ENCODE measurements at places on chromosomes 6 and 20.

DNA sequence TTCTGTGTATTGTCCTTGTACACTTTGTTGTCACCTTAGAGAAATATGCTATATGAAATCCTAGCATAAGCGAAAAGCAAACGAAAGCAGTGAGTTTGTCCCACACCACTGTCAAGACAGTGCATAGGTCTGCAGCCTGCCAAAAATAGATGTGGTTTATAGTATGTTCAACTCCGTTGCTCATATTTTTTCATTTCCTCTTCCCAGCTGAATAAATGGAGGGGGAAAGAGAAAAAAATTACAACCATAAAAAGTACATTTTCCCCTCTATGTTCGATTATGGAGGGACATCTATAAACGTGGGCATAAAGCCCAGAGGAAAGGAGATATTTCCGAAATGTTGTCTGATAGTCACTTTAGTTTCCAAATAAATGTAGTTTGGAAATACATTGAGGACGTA lies 25.8 kb downstream of the PRL start:
- DNase-seq = no peak

DNA sequence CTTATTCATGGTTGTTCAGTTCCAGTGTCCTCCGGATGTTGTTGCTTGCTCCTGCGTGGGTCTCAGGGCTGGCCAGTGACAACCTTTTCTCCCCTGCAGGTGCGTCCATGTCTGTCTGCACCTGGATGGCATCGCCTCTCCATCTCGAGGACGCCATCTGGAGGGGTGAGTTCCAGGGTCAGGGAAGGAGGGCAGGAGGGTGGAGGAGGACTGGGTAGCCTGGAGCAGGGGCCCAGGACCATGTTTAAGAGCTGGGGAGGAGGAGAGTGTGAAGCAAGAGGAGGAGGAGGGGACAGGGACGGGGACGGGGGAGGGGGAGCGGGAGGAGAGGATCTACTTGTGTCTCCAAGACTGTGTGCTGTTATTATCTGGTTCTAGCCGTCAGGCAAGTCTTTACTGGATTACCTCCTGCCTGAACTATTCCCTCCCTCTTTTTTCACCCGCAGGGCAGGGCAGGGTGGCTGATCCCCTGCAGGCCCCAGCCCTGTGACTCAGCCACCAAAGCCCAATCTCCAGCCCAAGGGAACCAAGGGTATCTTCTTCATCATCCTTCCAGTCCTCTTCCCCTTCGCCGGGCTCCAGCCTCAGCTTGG lies 32.2 kb upstream of the TULP1 start:
- no peak for DNase-seq

DNA sequence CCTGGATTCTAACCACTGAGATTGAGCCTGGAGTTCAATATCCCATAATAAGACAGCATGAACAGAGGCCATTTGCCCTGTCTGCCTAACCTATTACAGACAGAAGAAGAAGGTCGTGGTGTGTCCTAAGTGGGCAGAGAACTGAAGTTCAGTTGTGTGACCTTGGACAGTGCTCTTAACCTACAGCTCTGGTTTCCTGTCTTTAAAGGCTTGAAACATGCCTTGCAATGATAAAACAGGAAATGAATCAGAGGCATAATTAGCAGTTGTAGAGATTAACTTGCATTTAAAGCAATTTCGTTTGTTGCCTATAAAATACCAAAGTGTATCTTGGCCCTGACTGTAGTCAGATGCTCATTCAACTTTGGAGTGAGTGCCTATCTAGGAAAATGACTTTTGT lies 507.2 kb upstream of the CHD6 start:
- no peak for DNase-seq

GRCh38 chr6:38114976-38115625 lies 295.6 kb downstream of the ZFAND3 start:
- DNase-seq = no peak

DNA sequence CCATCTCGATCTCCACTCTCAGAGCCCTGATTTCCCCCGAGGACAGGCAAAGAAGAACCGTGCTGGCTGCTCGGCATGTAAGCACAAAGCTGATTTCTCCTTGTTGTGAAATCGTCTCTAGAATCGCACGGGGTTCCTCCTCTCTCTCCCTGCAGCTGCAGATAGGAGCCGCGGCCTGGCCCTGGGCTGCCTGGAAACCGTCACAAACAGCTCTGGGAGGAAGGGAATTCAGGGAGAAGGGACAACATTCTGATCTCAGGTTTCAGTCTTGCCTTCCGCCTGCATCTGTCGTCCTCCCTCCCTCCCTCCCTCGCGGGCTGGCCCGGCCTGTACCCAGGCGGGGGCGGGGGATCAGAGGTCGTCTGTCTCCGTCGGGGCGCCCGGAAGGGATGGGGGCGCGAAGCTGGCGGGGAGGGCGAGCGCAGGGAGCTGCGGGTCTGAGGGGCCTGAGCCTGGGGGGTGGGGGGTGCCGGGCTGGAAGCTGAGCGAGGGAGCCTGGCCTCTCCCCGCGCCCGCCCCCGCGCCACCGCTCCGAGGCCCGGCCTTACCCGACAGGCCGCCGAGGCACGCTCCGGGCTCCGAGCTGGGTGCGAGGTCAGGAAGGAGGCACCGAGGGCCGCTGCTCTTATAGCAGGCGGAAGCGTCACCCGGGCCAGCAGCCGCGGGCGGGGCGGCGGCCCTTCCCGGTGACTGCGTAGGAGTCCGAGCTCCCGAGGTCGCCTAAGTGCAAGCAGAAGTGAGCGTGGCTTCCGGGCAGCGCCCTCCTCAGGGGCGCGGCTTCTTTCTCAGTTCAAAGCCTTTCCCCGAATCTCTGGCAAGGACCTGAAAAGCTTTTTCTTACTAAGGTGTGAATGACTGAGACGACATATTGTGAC lies at the start of gene SERPINB1:
Gene SERPINB1 (minus strand): TSS at position 600 of the 875 bp plus-strand sequence. CDS start 1,277 bp downstream, outside the sequence.
- DNase-seq = peak; percentile 51

All from effector CD4-positive, alpha-beta T cell (primary cell).